ENCODE measurements at places on chromosomes 6 and 20. TPM values are rescaled to one million over a fixed set of nuclear protein-coding genes. Genes with fewer than 3 reads are reported as not detected.
A peak's percentile ranks its signal among the peaks of the same experiment; 100 is the strongest.

The GFRA4 gene
- not detected for polyA plus RNA-seq

The GTSF1L gene
- not detected for polyA plus RNA-seq

The ANKRD6 gene
- 3.5 TPM for polyA plus RNA-seq

The TBP gene
- polyA plus RNA-seq = 6.7 TPM

The COL20A1 gene
- not detected for polyA plus RNA-seq

The APMAP gene
- polyA plus RNA-seq = 16.2 TPM

The EYA2 gene
- polyA plus RNA-seq = 0.30 TPM

The BPIFA1 gene
- polyA plus RNA-seq = not detected

The FKBP1C gene
- polyA plus RNA-seq = not detected

The SIRPD gene
- polyA plus RNA-seq = not detected

The CDH4 gene
- 0.07 TPM for polyA plus RNA-seq

GRCh38 chr20:47252879-47253307, 103.6 kb downstream of the ZMYND8 start:
- no peak overlapping the region for H3K4me3 ChIP-seq
- H3K27me3 ChIP-seq = no peaks in the 10 kb centered on the region
- peak overlapping the region; percentile 72 for H3K27ac ChIP-seq
- peaks cover 8% of the 10 kb centered on the region for H3K36me3 ChIP-seq
- DNase-seq = no peak

DNA sequence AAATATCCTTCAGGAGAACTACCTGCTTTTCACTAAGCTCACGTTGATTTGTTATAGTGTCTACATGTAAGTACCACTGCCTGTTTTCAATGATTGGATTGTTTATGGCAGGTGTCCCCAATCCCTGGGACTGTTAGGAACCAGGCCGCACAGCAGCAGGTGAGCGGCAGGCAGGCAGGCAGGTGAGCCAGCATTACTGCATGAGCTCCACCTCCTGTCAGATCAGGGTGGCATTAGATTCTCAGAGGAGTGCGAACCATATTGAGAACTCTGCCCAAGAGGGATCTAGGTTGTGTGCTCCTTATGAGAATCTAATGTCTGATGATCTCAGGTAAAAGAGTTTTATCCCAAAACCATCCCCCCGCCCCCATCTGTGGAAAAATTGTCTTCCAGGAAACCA, 303.3 kb downstream of the EYA4 start:
- no peak overlapping the region for H3K27ac ChIP-seq
- H3K4me1 ChIP-seq = no peaks in the 10 kb centered on the region
- no peaks in the 10 kb centered on the region for H3K36me3 ChIP-seq
- no peak for DNase-seq
- no peaks in the 10 kb centered on the region for H3K27me3 ChIP-seq

GRCh38 chr20:1374246-1374645, 18.6 kb downstream of the FKBP1A start:
- H3K4me3 ChIP-seq = no peak overlapping the region
- DNase-seq = no peak
- peaks cover 6% of the 10 kb centered on the region for H3K36me3 ChIP-seq

GRCh38 chr6:34938268-34938667, 49.2 kb downstream of the ANKS1A start:
- no peak overlapping the region for H3K4me3 ChIP-seq
- H3K27me3 ChIP-seq = no peaks in the 10 kb centered on the region
- DNase-seq = no peak

GRCh38 chr20:17557675-17558006, 12.2 kb upstream of the DSTN start:
- DNase-seq = no peak
- no peaks in the 10 kb centered on the region for H3K36me3 ChIP-seq
- peaks cover 15% of the 10 kb centered on the region for H3K4me1 ChIP-seq
- no peaks in the 10 kb centered on the region for H3K27me3 ChIP-seq
- no peak overlapping the region for H3K4me3 ChIP-seq

DNA sequence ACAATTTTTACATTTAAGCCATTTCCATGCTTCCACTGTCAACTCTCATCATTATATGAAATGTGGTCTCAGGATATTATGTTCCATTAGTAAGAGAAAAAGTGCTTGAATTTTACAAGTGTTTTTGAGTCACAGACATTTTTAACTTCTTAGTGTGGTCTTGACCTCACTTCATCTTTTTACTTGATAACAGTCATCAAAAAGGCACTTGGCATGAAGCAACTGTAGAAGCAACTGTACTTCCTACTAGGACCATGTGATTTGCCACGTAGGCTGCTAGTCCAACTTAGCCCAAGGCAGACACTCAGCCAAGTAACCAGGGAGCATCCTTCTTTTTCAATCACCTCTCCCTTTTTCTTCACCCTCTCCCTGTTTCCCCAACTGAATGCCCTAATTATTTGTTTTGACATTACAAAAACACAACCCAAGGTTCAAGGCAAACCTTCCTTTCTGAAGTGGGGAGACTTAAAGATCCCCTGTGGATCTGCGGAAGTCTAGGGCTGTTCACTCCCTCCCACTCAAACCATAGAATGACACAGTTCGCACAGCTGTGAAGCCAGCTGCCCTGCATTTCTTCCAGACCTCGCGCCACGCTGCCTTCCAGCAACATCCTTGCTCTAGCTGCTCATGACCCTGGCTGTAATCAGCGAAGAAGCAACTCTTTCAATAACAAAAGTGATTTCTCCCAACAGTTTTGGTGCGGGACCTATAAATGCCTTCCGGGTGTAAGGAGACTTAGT, 45.0 kb downstream of the PHACTR1 start:
- no peaks in the 10 kb centered on the region for H3K4me1 ChIP-seq
- H3K27me3 ChIP-seq = no peaks in the 10 kb centered on the region
- DNase-seq = no peak
- no peak overlapping the region for H3K27ac ChIP-seq
- no peaks in the 10 kb centered on the region for H3K36me3 ChIP-seq

- no peaks in the 10 kb centered on the region for H3K36me3 ChIP-seq
- no peak overlapping the region for H3K27ac ChIP-seq
- H3K4me1 ChIP-seq = no peaks in the 10 kb centered on the region
- H3K4me3 ChIP-seq = no peak overlapping the region
- no peaks in the 10 kb centered on the region for H3K27me3 ChIP-seq
Measured at GRCh38 chr20:48409055-48409615, 418.7 kb downstream of the PREX1 start.

DNA sequence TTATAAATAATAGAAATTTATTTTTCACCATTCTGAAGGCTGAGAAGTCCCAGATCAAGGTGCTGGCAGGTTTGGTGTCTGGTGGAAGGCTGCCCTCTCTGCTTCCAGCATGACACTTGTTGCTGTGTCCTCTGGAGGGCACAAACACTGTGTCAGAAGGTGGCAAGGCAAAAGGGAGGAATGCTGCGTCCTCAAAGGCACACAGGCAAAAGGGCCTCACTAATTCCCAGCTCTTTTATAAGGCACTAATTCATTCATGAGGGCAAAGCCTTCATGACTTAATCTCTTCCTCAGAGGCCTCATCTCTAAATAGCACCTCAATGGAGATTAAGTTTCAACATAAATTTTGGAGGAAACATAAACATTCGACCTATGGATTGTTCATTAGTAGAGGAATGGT, 209.5 kb upstream of the SMLR1 start:
- no peak overlapping the region for H3K4me3 ChIP-seq
- no peak overlapping the region for H3K27ac ChIP-seq
- H3K4me1 ChIP-seq = no peaks in the 10 kb centered on the region
- H3K36me3 ChIP-seq = no peaks in the 10 kb centered on the region
- no peaks in the 10 kb centered on the region for H3K27me3 ChIP-seq
- no peak for DNase-seq

- H3K27me3 ChIP-seq = no peaks in the 10 kb centered on the region
- H3K36me3 ChIP-seq = no peaks in the 10 kb centered on the region
Measured at GRCh38 chr6:41561416-41561815, 15.2 kb downstream of the FOXP4 start.

- no peaks in the 10 kb centered on the region for H3K27me3 ChIP-seq
- no peak overlapping the region for H3K27ac ChIP-seq
- H3K36me3 ChIP-seq = peaks cover 99% of the 10 kb centered on the region
- no peak for DNase-seq
- H3K4me1 ChIP-seq = no peaks in the 10 kb centered on the region
Measured at GRCh38 chr20:3275064-3275935, 36.3 kb upstream of the SLC4A11 start.

- H3K27me3 ChIP-seq = no peaks in the 10 kb centered on the region
- H3K27ac ChIP-seq = no peak overlapping the region
- peak overlapping the region; percentile 63 for H3K4me3 ChIP-seq
Measured at GRCh38 chr6:158536891-158537798, 22.7 kb upstream of the TMEM181 start.

- no peak overlapping the region for H3K27ac ChIP-seq
- H3K4me3 ChIP-seq = no peak overlapping the region
- H3K27me3 ChIP-seq = no peaks in the 10 kb centered on the region
- H3K4me1 ChIP-seq = no peaks in the 10 kb centered on the region
- no peaks in the 10 kb centered on the region for H3K36me3 ChIP-seq
Measured at GRCh38 chr6:49632727-49633126, 3.9 kb downstream of the RHAG start.

- no peaks in the 10 kb centered on the region for H3K36me3 ChIP-seq
- H3K27ac ChIP-seq = no peak overlapping the region
- DNase-seq = no peak
- no peaks in the 10 kb centered on the region for H3K27me3 ChIP-seq
- no peak overlapping the region for H3K4me3 ChIP-seq
Measured at GRCh38 chr6:106383573-106383972, 23.1 kb downstream of the CRYBG1 start.

DNA sequence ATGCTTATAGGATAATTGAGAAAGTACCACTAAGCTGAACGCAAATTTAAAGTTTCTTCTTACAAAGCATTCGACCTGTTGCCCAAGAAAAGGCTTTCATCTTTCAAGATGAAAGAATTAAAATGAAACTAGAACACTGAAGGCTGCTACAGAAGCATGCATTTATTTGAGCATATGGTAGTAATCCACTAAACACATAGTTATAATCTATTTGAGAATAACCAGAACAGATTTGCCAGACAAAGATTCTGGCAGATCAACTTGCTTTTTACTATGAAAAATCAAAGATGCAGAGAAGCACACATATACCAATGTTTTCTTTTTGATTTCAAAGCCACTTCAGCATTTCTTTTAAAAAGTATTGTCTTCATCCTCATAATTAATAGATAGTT, 412.2 kb downstream of the UTRN start:
- H3K27ac ChIP-seq = no peak overlapping the region
- H3K4me1 ChIP-seq = peaks cover 5% of the 10 kb centered on the region
- no peaks in the 10 kb centered on the region for H3K27me3 ChIP-seq
- no peak overlapping the region for H3K4me3 ChIP-seq
- H3K36me3 ChIP-seq = peaks cover 25% of the 10 kb centered on the region

DNA sequence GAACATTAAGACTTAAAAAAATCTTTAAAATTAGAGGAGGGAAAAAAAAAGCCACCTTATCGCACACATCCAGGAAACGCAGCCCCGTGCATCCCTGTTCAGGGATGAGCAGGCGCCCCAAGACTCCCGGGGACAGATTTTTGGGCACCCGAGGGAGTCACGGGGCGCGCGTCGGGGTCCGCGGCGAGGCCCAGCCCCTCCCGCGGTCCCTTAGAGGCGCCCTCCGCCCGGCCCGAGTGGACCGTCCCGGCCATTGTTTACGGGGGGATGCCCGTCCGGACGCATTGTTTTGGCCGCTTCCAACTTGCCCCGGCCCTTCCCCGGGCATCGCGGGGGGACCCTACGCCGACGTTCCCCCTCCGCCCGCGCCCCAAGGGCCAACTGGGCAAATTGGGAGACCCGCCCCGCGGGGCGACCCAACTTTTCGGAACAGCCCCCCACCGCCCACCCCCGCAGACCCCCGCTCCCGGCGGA, 610 bp downstream of the ZNF217 start:
- DNase-seq = no peak
- no peaks in the 10 kb centered on the region for H3K27me3 ChIP-seq
- H3K4me3 ChIP-seq = peak overlapping the region; percentile 95
- H3K27ac ChIP-seq = peak overlapping the region; percentile 100
- H3K36me3 ChIP-seq = no peaks in the 10 kb centered on the region

DNA sequence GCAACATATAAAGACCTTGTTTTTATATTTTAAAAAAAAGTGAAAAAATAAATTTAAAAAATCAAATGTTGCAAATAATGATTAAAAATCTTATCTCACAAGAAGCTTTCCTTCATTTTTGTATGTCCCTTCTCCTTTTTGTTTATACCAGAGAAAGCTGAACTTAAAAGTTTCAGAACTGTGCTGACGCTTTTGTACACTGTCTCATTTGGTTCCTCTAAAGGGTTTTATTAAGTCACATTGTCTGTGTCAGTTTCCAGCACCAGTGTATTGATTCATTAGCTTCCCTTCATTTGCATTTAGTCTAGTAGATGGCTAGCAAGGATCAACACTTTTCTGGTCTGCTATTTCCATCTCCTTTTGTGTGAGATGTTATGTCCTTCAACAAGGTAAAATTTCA, 6.7 kb downstream of the PCED1A start:
- no peaks in the 10 kb centered on the region for H3K4me1 ChIP-seq
- H3K36me3 ChIP-seq = peaks cover 6% of the 10 kb centered on the region
- peaks cover 5% of the 10 kb centered on the region for H3K27me3 ChIP-seq
- no peak overlapping the region for H3K27ac ChIP-seq
- DNase-seq = no peak

GRCh38 chr6:158314737-158315136, 2.5 kb downstream of the TULP4 start:
- H3K27ac ChIP-seq = no peak overlapping the region
- no peaks in the 10 kb centered on the region for H3K4me1 ChIP-seq
- no peaks in the 10 kb centered on the region for H3K27me3 ChIP-seq
- peaks cover 3% of the 10 kb centered on the region for H3K36me3 ChIP-seq
- H3K4me3 ChIP-seq = no peak overlapping the region

- H3K36me3 ChIP-seq = no peaks in the 10 kb centered on the region
- no peak overlapping the region for H3K27ac ChIP-seq
- no peak overlapping the region for H3K4me3 ChIP-seq
- no peak for DNase-seq
Measured at GRCh38 chr6:30202366-30202765, 10.8 kb downstream of the TRIM26 start.

DNA sequence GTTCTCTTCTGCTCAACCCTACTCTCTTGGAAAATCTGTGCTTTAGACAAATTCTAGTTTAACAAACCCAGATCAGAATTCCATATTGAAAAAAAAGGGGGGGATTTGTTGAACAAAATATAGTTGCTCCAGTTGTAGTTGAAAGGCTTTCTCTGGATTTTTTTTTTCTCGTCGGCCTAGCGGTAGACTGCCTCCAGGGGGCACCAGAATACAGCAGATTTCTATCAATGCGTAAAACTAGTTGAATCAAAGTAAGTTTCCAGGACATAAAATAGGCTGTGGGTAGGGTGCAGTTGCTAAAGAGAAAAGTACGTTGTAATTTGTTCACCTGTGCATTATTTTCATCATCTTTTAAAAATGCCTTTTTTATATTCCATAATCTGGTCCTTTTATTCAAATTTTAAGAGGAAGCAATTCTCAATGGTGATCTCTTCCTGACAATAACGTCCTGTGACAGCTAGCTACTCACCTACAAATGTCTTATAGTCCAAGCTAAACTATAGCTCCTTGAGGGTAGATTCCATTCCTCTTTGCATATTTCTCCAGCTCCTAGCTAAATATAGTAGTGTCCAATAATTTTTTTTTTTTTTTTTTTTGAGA, 105.4 kb downstream of the PERP start:
- no peaks in the 10 kb centered on the region for H3K36me3 ChIP-seq
- H3K27me3 ChIP-seq = no peaks in the 10 kb centered on the region
- DNase-seq = peak; percentile 57

- peaks cover 11% of the 10 kb centered on the region for H3K4me1 ChIP-seq
- H3K27me3 ChIP-seq = no peaks in the 10 kb centered on the region
- peak overlapping the region; percentile 90 for H3K4me3 ChIP-seq
- peak; percentile 53 for DNase-seq
- H3K27ac ChIP-seq = peak overlapping the region; percentile 98
- H3K36me3 ChIP-seq = no peaks in the 10 kb centered on the region
Measured at GRCh38 chr20:58650181-58650775, 805 bp upstream of the STX16 start.

- no peaks in the 10 kb centered on the region for H3K27me3 ChIP-seq
- H3K4me3 ChIP-seq = no peak overlapping the region
- no peaks in the 10 kb centered on the region for H3K36me3 ChIP-seq
- no peaks in the 10 kb centered on the region for H3K4me1 ChIP-seq
- H3K27ac ChIP-seq = no peak overlapping the region
Measured at GRCh38 chr6:113356139-113356538, 501.0 kb upstream of the MARCKS start.
